ENCODE measurements at places on chromosomes 1 and 21.

DNA sequence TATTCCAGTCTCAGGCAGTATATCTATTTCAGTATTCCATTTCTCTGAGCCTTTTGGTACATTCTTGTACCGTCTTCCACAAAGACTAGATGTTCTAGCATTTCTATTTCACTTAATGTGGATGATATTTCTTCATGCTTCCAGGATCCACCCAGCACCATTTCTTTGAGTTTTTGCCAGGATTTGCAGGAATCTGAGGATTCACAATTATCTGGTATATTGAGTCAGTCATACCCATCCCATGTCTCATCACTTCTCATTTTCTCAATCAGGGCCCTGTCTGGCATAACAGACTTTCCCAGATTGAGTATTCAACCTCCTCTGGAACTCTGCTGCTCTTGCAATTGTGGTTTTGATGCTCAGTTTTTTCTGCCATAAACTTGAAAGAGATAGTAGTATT lies 20.9 kb upstream of the COL11A1 start:
- H3K27me3 ChIP-seq = no peaks in the 10 kb centered on the region
- no peak overlapping the region for H3K4me3 ChIP-seq
- no peaks in the 10 kb centered on the region for H3K4me1 ChIP-seq
- no peak for DNase-seq
- no peak overlapping the region for H3K27ac ChIP-seq

DNA sequence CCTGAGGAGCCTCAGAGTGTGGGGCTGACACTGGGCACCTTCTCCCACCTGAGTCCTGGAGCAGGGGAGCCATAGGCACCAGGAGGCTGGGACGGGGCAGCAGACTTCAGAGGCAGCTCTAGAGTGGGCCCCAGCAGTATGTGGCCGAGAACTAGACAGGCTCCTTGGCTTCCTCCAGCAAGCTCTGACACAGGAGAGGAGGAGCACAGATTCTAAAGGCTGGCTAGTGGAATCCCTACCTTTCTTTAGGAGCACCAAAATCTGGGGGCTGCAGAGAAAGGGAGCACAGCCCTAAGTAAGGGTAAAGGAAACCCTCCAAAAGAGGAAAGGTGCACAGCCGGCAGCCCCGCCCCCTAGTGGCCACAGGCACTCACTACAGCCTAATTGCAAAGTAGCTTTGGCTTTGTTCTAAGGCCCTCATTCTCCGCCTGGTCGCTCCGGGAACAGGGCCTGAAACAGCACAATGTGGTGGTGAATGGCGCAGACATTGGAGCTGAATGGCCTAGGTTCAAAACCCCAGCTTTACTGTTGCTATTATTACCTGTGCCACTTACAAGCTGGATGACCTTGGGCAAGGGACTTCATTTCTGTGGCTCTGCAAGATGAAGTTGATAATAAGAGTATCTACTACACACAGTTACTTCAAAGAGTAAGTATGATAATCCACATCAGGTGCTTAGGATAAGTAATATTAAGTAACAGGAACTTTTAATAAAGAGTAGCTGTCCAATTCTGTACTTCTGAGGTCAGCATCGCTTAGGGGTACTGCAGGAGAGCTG lies 8.8 kb upstream of the GUCA2A start:
- peak; percentile 52 for DNase-seq
- H3K4me1 ChIP-seq = peaks cover 3% of the 10 kb centered on the region
- no peaks in the 10 kb centered on the region for H3K36me3 ChIP-seq
- H3K27me3 ChIP-seq = no peaks in the 10 kb centered on the region
- no peak overlapping the region for H3K27ac ChIP-seq

GRCh38 chr21:26185021-26185420 lies 14.5 kb upstream of the APP start:
- no peaks in the 10 kb centered on the region for H3K36me3 ChIP-seq
- H3K4me1 ChIP-seq = no peaks in the 10 kb centered on the region
- H3K27me3 ChIP-seq = no peaks in the 10 kb centered on the region
- H3K27ac ChIP-seq = no peak overlapping the region
- no peak overlapping the region for H3K4me3 ChIP-seq

DNA sequence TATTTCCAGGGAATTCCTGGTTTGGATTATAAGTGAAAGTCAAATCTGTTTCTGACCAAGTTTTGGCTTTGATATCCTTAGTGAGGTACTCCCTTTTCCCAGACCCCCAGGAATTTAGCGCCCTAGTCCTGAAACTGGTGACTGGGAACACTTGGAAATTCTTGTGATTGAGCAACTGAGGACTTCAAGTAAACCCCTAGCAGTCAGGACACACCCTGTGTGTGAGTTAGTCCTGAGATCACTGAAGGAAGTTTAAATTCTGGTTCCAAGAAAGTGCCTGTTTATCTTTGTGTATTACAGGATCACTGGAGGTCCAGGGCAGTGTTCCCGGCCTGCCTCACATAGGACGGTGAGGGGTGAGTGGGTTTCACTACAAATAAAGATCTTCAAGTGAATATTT lies 95.1 kb upstream of the F3 start:
- 0 out of 2 replicates have a peak, but pooled peaks cover 1% of the 10 kb centered on the region for H3K4me1 ChIP-seq
- no peaks in the 10 kb centered on the region for H3K36me3 ChIP-seq
- no peak for DNase-seq
- H3K4me3 ChIP-seq = no peak overlapping the region
- no peak overlapping the region for H3K27ac ChIP-seq

- H3K27ac ChIP-seq = no peak overlapping the region
- H3K4me3 ChIP-seq = no peak overlapping the region
- H3K27me3 ChIP-seq = no peaks in the 10 kb centered on the region
- peak; percentile 20 for DNase-seq
- H3K4me1 ChIP-seq = no peaks in the 10 kb centered on the region
Measured at GRCh38 chr1:214637722-214638458, 34.9 kb downstream of the CENPF start.

- no peak overlapping the region for H3K4me3 ChIP-seq
- no peaks in the 10 kb centered on the region for H3K36me3 ChIP-seq
- peaks cover 2% of the 10 kb centered on the region for H3K4me1 ChIP-seq
- no peak for DNase-seq
- no peak overlapping the region for H3K27ac ChIP-seq
- no peaks in the 10 kb centered on the region for H3K27me3 ChIP-seq
Measured at GRCh38 chr1:198167436-198167934, 10.7 kb downstream of the NEK7 start.

DNA sequence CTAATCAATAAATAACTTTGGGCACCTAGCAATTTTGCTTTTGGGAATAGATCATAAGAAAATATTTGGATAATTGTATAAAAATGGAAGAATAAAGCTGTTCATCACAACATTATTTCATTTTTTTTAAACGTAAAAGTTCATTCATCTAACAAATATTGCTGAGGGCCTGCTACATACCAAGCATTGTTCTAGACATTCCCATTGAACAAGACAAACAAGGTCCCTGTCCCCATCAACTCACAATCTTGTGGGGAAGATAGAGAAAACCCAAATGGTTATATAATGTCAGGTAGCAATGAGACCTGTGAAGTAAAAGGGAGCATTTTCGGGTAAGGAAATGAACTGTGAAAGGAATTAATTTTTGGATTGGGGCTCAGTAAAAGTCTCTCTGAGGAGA lies 54.0 kb upstream of the BEND5 start:
- H3K4me3 ChIP-seq = no peak overlapping the region
- no peaks in the 10 kb centered on the region for H3K27me3 ChIP-seq
- H3K4me1 ChIP-seq = no peaks in the 10 kb centered on the region
- no peak for DNase-seq
- no peak overlapping the region for H3K27ac ChIP-seq
- H3K36me3 ChIP-seq = no peaks in the 10 kb centered on the region

DNA sequence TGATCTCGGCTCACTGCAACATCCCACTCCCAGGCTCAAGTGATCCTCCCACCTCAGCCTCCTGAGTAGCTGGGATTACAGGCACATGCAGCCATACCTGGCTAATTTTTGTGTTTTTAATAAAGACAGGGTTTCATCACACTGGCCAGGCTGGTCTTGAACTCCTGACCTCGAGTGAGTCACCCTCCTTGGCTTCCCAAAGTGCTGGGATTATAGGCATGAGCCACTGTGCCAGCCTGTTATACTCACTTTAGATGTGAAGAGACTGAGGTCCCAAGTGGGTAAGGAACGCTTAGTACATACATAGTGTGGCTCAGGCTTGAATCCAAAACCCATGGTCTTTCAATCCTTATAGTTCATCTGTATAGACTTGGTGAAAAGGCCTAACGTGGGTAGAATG lies 63.7 kb upstream of the EPS8L3 start:
- no peak overlapping the region for H3K4me3 ChIP-seq
- H3K36me3 ChIP-seq = no peaks in the 10 kb centered on the region
- H3K27me3 ChIP-seq = no peaks in the 10 kb centered on the region
- no peak overlapping the region for H3K27ac ChIP-seq
- no peak for DNase-seq
- no peaks in the 10 kb centered on the region for H3K4me1 ChIP-seq

DNA sequence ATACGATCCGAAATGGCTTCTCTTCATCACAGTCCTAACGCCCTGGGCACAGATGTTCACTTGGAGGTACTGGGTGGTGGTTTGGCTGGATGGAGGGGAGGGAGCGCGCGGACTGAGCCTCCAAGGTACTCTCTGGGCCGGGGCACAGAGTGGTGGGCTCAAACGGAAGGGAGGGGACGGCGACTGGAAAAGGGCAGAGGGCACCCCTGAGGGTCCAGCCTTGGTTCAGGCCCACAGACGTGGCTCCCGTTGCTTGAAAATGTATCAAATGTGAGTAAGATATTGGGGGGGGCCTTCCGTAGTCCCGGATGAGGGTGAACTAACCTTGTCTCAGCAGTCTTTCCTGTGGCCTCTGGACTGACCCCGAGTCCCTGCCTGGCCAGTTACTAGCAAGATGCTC lies 463 bp downstream of the IL12RB2 start:
- no peak overlapping the region for H3K27ac ChIP-seq
- H3K27me3 ChIP-seq = peaks cover 13% of the 10 kb centered on the region
- peak overlapping the region; percentile 34 for H3K4me3 ChIP-seq
- no peaks in the 10 kb centered on the region for H3K36me3 ChIP-seq

DNA sequence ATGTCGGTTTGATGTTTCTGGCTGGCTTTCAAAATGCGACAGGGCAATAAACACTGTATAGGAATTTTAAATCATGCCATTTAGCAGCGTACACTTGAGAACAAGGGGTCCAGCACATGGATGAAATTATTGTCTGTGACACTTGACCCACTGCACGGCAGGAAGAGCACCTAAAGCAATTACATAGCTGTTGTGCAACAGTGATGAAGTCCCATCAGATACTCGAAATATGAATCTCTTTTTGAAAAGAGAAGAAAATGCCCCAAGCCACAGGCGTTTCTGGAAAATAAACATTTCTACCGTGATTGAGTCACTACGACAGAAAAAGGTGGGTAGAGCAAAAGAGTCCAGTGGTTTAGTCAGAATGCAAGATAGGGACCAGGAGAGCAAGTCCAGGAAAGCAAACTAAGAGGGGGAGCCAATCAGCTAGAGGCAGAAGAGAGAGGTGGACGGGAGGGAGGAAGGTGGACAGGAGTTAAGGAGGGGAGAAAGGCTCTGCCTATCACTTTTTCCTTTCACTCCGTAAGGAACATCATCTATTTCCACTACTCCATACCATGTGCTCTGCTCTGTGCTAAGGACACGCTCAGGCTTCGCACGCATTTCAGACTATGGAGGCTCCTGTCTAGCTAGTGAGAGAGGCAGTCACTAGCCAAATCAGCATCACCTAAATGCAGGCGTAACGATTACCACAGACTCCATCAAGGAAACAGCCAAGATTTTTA lies 6.4 kb downstream of the DSCAM start:
- H3K27me3 ChIP-seq = peaks cover 2% of the 10 kb centered on the region
- H3K27ac ChIP-seq = no peak overlapping the region
- no peaks in the 10 kb centered on the region for H3K4me1 ChIP-seq
- H3K4me3 ChIP-seq = no peak overlapping the region
- no peaks in the 10 kb centered on the region for H3K36me3 ChIP-seq
- DNase-seq = no peak

DNA sequence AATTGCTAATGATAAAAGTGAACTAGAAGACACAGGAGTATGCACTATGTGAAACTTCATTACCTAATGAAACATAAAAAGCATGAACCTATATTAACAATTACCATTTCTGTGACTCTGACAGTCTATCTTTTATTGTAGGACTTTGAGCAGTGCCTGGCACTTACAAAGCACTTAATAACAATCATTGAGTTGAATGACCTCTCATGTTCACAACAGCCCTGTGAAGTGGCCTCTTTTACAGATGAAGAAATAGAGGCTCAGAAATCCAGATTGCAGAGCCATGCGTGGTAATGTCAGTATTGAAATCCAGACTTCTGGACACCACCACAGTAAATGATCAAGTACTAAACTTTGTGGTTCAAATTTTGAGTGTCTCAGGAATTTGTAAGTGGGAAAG lies 326.4 kb downstream of the NTNG1 start:
- H3K4me1 ChIP-seq = no peaks in the 10 kb centered on the region
- no peak for DNase-seq
- no peak overlapping the region for H3K4me3 ChIP-seq
- no peaks in the 10 kb centered on the region for H3K27me3 ChIP-seq

- no peak overlapping the region for H3K4me3 ChIP-seq
- H3K27ac ChIP-seq = no peak overlapping the region
- peaks cover 3% of the 10 kb centered on the region for H3K36me3 ChIP-seq
- peaks cover 8% of the 10 kb centered on the region for H3K27me3 ChIP-seq
- DNase-seq = no peak
Measured at GRCh38 chr1:40310983-40311642, 6.0 kb downstream of the COL9A2 start.

DNA sequence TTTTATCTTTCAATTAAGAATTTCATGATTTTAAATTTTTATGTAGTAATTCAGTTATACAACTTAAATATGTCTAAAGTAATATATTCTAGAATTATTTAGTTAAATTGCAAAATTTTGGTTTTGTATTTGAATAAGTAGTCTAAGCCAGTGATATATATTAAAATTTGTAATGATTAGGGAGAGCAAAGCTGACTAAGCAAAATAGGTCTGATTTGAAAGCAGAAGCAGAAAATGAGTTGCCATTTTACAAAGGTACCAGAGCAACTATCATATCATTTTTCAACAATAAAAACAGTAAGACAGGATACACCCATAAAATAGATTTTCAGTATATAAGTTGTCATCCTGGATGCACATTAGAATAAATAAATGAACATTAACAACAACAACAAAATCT lies 177.9 kb downstream of the COP1 start:
- H3K4me3 ChIP-seq = no peak overlapping the region
- H3K4me1 ChIP-seq = no peaks in the 10 kb centered on the region
- no peaks in the 10 kb centered on the region for H3K27me3 ChIP-seq
- DNase-seq = no peak
- H3K27ac ChIP-seq = no peak overlapping the region

GRCh38 chr1:248625971-248626370 lies 8.9 kb downstream of the OR2T11 start:
- H3K27ac ChIP-seq = no peak overlapping the region
- no peaks in the 10 kb centered on the region for H3K4me1 ChIP-seq
- no peaks in the 10 kb centered on the region for H3K27me3 ChIP-seq
- no peak for DNase-seq
- H3K4me3 ChIP-seq = no peak overlapping the region
